ENCODE measurements at places on chromosomes 7 and 10.
A peak's percentile ranks its signal among the peaks of the same experiment; 100 is the strongest.

DNA sequence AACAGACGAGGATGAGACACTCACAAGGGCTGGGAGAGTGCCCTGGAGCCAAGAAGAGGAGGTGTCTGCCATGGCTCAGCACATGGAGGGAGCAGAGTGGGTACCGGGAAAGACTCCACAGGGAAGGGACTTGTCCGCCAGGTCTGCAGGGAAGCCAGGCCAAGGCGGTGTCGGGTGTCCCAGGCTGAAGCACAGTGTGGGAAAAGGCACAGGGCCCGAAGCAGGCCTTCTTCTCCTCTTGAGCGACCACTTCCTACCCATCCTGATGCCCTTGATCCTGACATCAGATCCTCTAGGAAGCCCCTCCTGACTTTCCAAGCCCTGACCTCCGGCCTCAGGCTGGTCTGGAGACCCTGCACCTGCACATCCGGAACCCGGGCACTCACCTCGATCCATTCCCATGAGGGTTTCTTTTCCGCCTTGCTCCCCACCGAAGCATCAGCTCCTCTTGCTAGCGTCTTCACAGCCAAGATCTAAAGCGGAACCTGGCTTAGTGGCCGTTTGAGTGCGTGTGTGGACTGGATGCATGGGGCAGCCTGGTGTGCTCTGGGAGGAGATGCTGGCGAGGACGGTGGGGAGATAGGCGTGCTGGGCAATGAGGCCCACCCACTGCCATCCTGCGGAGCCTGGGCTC lies 8.5 kb downstream of the CALML3 start:
- no peak for DNase-seq

GRCh38 chr10:91799612-91799975 lies 1.4 kb downstream of the TNKS2 start:
- no peak for DNase-seq

GRCh38 chr7:75968561-75969001 lies 25.8 kb downstream of the TMEM120A start:
- no peak for DNase-seq

DNA sequence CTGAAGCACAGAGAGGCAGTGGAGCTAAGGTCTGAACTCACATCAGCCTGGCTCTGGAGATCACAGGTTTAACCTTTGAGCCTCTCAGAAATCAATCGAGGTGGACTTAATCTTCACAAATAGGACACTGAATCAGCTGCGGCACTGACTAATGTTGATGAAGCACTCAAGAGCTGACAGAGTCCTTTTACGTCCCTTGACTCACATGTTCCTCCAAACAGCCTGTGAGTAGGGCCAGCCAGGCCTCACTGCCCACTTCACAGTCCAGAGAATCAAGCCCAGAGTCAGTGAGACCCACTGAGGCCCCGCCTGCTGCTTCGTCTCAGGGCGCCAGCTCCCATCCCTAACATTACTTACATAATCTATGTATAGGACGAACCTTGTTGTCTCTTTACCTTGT lies 63.1 kb downstream of the TNS3 start:
- no peak for DNase-seq

GRCh38 chr10:95864906-95865813 lies 42.6 kb upstream of the CC2D2B start:
- DNase-seq, result peak; percentile 62

GRCh38 chr10:102313221-102313896 lies 68.0 kb downstream of the GBF1 start:
- no peak for DNase-seq

GRCh38 chr7:159196584-159196983 lies 51.9 kb upstream of the VIPR2 start:
- no peak for DNase-seq

DNA sequence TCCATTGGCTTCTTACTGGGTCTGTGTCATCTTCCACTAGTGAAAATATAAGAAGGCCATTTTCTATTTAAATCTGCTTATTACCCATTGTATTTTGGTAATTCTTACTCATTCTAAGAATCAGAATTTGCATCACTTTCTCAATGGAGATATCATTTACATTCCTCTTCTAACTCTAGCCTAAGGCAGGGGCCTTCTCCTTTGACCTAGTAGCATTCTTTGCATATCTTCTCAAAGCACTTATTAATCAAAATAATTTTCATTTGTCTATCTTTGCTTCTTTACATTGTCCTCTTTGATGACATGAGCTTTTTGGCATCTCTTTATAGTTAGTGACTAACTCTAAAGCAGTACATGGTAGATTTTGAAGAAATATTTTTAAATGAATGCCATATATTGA lies 400.9 kb upstream of the SEMA3D start:
- DNase-seq, result no peak

- DNase-seq, result no peak
These were observed 171.4 kb downstream of the DKK1 start for GRCh38 chr10:52485462-52485861.

DNA sequence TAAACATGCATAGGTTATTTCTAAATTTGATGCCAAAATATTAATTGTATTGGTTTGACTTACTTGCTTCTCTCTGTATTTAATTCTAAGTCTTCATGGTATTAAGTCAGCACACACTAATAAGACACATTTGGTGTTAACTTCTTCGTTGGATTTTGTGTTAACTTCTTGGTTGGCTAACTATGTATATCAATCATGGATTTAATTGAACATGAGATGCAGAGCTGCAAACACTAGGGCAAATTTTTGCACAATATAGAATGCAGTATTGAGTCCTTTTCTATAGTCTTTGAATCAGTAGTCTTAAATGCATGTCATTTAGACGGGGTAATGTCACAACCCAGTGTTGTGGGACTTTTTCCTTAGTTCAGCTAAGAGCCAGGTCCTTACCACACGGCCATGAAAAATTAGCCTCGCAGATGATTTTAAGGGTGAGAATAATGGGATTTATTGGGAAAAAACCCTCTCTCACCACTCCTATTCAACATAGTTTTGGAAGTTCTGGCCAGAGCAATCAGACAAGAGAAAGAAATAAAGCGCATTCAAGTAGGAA lies 142.9 kb upstream of the TRIM24 start:
- no peak for DNase-seq

- no peak for DNase-seq
These were observed 588.0 kb downstream of the CALN1 start for GRCh38 chr7:71824006-71824760.

GRCh38 chr7:99679400-99680191 lies at the start of gene CYP3A5:
Gene CYP3A5 (minus strand): TSS chr7:99679996. CDS start chr7:99679896, 100 bp downstream.
- peak; percentile 20 for DNase-seq

GRCh38 chr10:69810097-69810496 lies 8.4 kb downstream of the COL13A1 start:
- DNase-seq, result no peak

DNA sequence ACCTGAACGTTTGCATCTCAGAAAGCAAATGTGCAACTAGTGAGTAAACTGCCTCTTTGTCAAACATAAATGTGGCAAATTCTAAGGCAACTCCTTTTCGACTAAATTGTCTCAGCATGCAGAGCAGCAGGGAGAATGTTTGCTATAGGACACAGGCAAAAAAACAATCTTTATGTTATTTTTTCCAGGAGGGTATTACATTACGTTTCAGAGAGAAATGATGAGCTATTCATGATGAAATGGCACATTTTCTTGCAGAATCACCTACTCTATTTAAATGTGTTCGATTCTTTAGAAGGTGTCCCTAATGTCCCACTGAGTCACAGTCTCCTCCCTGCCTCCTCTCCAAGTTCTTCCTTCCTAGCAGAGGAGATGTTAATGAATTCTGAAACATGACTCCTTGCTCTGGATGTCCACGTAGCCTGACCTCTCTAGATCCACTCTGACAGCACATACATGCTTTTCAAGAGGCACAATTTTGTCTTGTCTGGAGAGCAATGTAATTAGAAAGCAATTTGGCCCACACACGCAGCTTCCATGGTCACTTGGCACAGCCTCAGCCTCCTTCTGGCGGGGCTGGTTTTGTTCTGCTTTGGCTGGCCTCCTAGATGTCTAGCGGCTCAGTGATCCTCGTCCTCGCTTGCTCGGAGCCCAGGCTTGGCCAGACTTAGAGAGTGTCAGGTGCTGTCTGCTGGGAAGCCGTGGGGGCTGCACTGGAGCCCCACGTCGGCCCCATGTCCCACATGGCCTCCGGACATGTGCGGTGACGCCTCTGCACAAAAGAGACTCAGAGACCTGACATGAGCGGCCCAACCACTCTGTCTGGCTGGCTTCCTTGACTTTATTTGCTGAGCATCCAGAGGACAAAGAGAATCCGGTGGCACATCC lies 125.7 kb upstream of the ZNF438 start:
- peak; percentile 66 for DNase-seq

- no peak for DNase-seq
These were observed 11.4 kb downstream of the GIMAP6 start for GRCh38 chr7:150620617-150621371.

DNA sequence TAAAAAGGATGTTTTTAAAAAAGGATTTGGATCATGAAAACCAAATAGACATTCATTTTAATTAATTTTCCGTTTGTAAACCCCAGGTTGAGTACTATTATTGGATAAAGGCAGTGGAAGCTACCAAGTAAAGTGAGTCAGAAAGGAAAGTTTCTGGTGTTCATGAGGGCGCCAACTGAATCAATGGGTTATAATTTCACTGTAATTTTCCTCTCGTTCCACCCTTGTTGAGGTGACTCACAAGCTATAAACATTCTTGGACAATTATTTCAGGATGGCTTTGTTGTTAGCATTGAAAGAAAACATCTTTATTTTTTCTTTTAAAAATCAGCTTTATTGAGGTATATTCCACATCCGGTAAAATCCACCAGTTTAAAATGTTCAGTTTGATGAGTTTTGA lies 5.1 kb upstream of the FAM133B start:
- DNase-seq, result peak; percentile 77

- peak; percentile 50 for DNase-seq
These were observed 68.3 kb downstream of the MINDY3 start for GRCh38 chr10:15791816-15792524.

GRCh38 chr7:64871761-64872160 lies 31.3 kb upstream of the ZNF273 start:
- DNase-seq, result no peak

- no peak for DNase-seq
These were observed 24.3 kb downstream of the RHEB start for GRCh38 chr7:151495360-151495759.

GRCh38 chr7:117231047-117231359 lies 91.9 kb downstream of the WNT2 start:
- no peak for DNase-seq

GRCh38 chr10:5512881-5513612 lies 11.7 kb upstream of the CALML3 start:
- no peak for DNase-seq

GRCh38 chr7:26007510-26007909 lies 144.5 kb upstream of the NFE2L3 start:
- no peak for DNase-seq

DNA sequence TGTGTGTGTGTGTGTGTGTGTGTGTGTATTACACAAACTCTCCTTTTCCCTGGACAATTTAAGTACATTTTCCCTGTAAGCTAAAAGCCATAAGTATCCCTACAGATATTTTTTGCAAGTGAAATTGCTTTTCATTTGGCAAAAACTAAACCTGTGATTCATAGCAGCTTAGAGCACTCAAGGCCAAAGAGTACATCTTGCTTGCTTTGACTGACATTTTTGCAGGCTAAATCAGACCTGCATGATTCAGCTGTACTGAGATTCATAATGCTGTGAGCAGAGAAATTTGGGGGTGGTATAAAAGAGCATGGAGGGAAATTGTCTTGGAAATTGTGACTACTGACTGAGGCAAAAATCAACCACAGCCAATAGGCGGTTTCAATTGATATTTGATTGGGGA lies 500.4 kb downstream of the GFRA1 start:
- peak; percentile 40 for DNase-seq

GRCh38 chr7:112370436-112370835 lies 79.8 kb upstream of the IFRD1 start:
- no peak for DNase-seq

DNA sequence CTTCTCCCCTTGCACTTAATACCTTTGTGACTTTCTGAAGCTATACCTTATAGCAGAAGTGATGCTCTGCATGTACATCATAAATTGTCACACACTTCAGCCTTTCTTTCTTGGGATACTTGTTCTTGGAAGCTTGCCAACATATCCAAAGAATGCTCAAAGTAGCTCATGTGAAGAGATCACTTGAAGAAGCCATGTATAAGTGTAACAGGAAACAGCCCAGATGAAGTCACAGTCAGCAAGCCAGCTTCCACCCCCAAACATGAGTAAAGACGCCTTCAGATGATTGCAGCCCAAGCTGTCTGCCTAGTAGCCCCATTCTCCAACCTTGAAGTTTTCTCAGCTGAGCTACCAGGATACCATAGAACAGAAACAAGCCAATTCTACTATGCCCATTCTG lies 50.9 kb downstream of the DGKB start:
- no peak for DNase-seq

DNA sequence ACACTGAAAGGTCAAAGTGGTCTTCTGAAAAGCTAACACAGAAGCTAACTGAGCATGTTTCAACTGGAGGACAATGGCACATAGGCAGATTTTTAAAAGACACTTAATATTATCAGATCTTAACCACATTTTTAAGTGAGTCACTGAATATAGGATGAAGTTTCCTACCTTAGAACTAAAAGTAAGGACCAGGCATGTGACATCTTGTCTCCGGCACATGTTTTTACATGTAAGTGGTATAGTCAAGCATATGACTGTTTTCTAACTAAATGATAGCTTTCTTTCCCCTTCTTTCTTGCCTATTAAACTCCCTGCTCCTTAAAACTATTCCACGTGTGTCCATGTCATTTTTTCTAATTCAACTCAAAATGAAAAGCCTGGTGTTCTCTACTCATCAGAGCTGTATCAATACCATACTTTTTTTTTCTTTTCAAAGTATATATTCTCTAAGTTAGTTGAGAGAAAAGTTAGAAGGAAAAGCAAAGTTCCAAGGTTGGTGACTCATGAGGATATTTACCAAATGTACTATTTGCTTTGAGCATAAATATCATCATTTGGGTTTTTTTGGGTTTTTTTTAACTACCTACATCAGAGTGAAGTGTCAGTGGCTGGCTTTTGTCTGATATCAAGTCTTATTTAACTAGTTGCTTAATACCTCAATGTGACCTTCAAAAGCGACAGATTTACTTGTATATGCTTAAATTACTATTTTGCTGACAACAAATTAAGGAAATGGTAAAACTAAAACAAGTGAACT lies 127.5 kb downstream of the CRPPA start:
- DNase-seq, result no peak

GRCh38 chr7:23622506-23622925 lies 25.3 kb downstream of the CCDC126 start:
- DNase-seq, result no peak

DNA sequence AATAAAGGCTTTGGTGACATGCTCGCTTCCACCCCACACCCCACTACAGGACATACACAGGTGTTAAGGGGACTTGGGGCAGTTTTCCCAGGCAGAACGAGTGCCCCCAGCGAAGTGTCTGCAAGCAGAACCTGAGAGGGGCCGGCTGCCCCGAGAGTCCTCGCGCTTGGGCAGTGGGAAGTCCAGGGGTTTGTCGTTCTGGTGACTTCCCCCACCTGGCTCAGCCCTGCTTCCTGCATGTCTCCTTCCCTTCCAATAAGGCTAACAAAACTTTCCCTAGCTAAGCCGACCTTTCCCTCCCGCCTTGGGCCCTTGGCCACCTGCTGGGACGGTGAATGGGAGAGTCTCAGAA lies 916 bp downstream of the VWA2 start:
- no peak for DNase-seq
